ENCODE measurements at places on chromosomes 1 and 21.

GRCh38 chr1:197799271-197799670, 24.0 kb upstream of the DENND1B start:
- DNase-seq = no peak

DNA sequence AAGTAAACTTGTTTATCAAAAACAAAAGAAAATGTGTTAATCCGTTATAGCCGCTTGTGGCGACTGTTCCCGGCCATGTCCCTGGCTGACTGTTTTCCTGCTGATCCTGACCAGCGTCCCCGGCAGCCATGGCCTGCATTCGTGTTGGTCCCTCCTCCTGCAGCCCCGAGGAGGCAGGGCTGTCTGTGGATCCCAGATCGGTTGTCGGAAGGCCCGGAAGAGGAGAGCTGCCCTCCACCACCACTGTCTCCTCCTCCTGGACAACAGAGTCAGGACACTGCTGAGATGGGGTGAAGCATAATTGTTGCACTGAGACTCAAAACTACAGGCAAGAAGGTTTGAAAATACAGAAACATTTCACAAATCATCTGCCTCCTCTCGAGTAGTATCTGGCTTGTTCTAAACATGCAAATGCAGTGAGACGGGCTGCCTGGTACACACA, 3.6 kb upstream of the MXRA8 start:
- no peak for DNase-seq

- DNase-seq = no peak
These were observed 145.5 kb downstream of the TIAM1 start for GRCh38 chr21:31198575-31198974.

DNA sequence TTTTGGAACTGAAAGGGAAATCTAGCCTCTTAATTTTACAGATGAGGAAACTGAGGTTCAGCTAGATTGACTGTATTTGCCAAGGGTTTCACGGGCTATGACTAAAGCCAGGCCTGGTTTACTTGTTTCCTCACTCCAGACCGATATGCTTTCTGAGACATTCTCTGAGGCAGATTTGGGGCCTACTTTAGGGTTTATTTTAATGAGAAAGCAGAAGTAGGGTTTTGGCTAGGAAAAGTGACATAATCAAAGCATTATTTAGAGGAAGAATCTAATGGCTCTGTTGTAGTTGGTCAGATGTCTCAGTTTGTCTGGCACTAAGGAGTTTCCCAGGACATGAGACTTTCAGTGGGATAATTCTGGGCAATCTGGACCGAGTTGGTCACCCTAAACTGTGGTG, 1.5 kb upstream of the RPTN start:
- DNase-seq = no peak

DNA sequence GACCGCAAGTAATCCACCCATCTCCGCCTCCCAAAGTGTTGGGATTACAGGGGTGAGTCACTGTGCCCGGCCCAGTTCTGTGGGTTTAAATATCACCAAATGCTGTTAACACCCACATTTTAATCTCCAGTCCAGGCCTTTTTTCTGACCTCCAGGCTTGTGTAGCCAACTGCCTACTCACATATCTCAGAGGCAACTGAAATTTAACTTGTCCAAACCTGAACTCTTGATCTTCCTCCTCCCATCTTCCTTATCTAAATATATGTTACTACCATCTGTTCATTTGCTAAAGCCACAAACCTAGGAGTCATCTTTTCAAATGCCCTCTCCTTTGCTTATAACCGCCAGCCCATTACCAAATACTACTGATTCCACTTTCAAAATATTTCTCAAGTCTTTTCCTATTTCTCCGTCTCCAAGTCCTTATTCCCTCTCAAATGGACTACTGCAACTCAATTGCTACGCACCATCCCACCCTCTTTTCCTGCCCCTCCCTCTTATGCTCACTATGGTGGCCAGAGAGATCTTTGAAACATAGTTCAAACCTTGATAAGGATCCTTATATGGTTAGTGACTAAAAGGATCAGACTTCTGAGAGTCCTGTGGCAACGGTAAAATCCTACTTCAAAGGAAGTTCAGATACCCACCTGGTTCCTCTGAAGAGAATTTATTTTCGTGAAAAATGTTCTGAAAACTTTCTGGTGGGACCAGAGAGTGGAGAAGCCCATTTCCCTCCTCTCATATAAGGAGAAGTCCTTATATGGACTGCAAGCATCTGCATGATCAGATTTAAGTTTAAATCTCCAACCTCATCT, 78.5 kb upstream of the CDC42BPA start:
- DNase-seq = no peak

GRCh38 chr1:226185141-226186036, 1.2 kb downstream of the ACBD3 start:
- DNase-seq = no peak

DNA sequence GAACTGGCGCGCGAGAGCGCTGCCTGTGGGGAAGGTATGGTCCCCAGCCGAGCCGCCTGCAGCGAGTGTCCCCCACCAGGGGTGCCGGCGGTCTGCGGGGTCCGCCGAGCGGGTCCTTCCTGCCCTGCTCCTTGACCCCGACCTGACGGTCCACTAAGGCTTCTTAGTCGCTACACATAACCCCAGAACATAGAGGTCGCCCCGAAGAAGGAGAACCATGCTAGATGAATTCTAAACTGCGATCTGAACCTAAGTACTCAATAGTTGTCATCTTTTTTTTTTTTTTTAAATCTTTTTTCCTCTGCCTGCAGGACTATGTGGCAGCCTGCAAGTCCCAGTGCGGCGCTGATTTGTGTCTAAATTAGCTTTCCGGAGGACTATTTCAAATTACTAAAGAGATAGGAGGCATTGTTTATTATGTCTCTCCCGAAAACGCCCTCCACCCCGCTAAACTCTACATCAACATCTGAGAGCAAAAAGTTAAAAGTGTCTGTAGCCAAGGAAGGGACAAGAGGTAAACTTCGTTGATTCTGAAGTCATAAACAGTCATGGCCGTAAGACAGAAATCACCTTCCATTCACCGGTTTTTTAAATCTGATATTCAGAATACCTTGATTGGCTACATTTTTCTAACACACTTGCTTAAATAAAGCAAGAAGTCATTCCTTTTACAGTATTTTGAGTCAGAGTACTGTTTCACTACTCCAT, 476 bp downstream of the AXDND1 start:
- DNase-seq = no peak

DNA sequence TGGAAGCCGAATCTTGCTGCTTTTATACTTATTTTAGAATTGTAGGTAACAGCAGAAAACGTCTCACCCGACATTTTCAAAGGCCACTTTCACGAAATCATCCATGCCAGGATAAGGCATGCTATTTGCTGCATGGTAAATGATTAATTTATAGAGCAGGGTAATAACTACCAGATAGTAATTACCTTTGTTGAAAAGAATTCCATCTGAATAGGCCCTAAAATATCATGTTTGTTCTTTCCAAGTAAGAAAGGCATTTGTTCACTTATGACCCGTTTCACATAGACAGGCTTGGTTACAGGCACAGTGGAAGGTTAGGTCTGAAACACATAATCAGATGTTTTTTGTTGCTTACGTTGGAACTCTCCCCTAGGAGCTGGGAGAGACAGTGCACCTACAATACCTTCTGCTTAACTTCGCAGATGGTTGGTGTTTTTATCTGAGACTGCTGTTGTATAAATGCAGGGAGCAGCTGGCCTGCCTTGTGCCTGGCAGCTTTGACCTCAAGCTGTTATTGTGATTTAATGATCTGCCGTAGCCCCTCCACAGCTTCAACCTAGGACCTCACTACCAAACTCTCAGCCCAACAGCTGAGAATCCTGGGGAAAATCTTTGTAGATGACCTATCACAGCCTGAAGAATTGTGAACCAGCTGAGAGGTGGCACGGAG, 1.6 kb downstream of the SLC44A3 start:
- no peak for DNase-seq

DNA sequence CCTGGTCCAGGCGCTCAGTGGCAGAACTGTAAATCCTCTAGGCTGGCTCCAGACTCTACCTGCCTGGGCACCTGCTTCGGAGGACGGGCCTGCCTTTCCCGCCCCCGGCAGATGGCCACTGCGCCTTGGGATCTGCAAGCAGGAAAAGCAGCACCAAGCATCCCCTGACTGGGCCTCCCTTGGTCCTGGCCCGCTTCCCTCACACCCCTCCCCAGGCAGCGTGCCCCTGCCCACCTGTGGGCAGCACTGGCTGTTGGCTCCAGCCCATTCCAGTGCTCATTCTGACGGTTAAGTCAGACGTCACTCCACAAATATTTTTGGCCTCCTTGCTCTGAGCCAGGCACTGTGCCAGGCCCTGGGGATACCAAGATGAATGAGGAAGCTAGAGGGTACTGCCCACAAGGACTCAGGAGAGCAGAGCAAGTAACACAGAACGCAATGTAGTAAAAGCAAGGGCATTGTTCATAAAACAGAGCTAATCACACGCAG, 22.0 kb upstream of the BLACAT1 start:
- DNase-seq = no peak

DNA sequence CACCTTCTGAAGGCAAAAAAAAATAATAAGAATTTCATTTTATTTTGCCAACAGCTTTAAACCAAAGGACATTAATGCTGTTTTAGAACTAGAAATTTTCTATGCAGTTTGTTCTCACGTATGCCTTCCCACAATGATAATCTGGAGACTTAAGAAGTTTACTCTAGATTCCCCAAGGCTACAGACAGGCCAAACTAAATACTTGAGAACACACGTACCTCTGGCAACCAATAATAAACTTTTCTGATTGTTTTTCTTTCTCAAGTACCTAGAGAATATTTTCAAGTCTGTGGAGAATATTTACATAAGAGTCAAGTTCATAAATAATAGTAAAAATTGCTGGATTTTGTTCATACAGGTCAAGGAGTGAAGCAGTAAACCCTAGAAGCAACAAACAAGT, 15.9 kb downstream of the CLDN8 start:
- no peak for DNase-seq

Data from NK-92 treated with Interleukin-12 subunit alpha and Interleukin-12 subunit beta, amount 100 ng/mL, for 24 hours (cell line).